ENCODE measurements at places on chromosomes 3 and 15.
A peak's percentile ranks its signal among the peaks of the same experiment; 100 is the strongest.

GRCh38 chr3:123457841-123458240, 9.0 kb upstream of the ADCY5 start:
- DNase-seq, result no peak

DNA sequence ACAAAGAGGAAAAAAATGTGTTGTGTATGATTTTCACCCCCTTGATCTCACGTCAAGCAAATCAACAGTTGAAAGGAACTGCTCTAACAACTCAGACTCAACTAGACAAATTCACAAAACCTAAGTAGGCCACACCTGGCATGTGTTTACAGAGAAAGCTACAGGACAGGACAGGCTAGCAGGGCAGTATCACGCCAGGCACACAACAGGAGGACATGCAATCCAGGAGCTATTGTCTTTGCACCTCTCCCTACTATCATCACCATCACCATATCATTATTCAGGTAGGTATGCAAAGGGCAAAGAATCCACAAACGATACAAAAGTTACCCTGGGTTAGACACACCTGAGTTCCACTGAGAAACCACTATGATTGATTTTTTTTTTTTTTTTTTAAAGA, 86.4 kb downstream of the TBL1XR1 start:
- DNase-seq, result no peak

DNA sequence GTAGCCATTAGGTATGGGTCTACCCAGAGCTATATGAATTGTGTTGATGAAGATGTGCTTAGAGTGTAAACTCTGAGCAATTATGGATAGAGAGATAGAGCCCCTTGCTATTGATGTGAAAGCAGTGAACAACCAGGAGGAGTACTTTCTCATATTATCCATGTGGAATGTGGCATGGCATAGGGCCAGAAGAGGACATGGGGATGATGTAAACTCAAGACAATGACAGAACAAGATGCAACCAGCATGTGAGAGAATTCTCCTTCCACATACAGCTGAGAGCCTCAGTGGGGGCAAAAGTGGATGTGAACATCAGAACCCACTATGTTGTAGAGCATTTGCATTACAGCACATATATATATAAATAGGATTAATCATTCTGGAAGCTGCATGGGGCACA, 36.4 kb upstream of the BNC1 start:
- DNase-seq, result no peak

- DNase-seq, result no peak
Observed at GRCh38 chr3:171195686-171196085, 169.2 kb upstream of the SLC2A2 start.

DNA sequence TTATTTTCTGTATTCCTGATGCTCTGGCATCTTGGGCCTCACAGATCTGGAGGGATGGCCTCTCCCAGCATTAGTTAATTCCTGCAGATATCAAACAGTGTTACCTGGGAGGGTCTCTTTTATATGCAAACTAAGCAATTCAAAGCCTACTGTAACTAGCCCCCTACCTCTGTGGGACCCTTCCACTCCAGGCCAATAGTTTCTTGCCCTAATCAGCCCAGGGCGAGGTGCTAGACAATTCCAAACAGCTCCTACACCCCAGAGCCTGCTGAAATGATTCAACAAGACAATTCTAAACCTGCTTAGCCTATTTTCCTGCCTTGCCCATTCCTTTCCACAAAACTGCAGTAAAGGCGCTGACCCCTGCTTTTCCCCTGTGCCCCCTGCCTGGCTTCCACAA, 106.6 kb upstream of the IGSF10 start:
- no peak for DNase-seq

DNA sequence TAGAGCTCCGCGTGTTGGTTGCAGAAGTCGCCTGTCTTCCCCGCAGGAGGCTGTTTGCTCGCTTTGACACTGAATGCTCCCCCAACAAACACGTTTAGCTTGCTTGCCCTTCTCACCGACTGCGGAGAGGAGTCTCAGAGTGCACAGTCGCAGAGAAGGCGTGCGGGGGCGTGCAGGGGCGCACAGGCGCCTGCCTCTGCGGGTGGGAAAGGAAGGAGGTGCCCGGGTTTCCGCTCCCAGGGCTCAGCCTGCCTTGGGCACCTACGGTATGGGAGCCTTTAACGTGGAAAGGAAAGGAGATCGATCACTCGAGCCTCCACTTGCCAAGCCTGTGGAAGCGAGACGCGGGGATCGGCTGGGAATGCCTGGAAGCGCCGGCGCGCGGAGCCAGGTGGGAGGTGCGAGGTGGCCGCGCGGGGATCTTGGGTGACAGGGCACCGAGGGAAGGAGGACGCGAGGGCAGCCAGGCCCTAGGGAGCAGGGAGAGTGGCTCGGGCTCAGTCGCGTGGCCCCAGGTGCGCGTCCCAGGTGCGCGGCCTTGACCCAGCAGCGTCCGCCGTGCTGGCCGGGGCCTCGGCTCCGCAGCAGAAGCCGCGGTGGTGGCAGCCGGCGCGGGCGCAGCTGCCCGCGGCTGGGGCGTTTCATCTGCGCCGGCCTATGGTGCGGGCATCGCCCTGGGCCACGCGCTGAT, at the start of gene FAN1:
TSS of gene FAN1 (plus strand) at position 419 of the 691 bp plus-strand sequence. CDS start 749 bp downstream, outside the sequence.
- peak; percentile 43 for DNase-seq

- DNase-seq, result no peak
Observed at GRCh38 chr3:29335438-29335837, 54.6 kb downstream of the RBMS3 start.

- no peak for DNase-seq
Observed at GRCh38 chr3:94822298-94822697, 759.4 kb downstream of the NSUN3 start.

GRCh38 chr3:42080453-42080872, 10.7 kb upstream of the TRAK1 start:
- no peak for DNase-seq

DNA sequence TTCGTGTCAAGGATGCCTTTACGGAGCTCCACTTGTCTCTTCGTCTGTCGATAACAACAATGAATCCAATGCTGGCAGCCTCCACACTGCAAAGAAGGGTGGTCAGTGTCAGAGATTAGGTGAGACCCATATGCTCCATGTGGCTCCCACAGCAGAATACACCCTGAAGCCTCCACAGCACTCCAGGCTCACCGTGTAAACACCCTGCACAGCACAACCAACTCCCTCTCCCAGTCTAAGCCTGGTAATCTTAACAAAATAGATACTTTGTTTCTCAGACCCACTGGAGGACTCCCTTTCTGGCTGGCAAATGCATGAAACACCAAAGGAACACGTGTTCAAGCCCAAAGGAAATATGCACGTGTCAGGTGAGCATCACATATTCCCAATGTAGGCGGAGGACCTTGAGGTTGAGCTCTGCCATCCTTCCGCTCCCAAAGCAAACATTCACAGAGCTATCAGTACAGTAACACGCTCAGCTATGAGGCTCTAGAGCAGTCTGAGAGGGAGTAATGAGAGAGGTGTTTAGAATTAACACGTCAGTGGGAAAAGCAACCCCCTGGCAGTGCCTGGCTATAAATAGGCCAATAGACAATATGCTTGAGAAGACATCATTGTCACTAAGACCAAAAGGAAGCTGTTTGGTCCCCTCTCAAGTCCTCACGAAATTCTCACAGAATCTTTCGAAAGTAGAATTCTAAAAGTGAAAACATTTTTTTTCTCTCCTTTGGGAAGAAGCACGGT, 86.7 kb downstream of the MCF2L2 start:
- DNase-seq, result no peak

DNA sequence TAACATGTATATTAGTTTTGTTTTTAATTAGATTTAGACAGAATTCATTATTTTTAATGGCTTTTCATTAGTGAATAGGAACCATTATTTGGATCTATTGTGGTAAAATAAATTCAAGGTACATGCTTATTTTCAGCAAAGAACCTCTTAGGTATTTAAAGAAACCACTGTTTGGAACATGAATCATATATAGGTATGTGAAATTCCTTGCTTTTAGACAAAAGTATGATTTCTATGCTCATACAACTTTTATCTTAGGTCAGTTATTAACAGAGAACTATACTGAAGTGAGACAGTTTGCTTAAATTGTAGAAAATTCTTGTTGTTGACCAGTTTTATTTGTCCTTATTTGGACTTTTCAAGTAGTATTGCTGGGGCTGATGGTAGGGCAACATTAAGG, 389.9 kb downstream of the FEZF2 start:
- DNase-seq, result no peak

DNA sequence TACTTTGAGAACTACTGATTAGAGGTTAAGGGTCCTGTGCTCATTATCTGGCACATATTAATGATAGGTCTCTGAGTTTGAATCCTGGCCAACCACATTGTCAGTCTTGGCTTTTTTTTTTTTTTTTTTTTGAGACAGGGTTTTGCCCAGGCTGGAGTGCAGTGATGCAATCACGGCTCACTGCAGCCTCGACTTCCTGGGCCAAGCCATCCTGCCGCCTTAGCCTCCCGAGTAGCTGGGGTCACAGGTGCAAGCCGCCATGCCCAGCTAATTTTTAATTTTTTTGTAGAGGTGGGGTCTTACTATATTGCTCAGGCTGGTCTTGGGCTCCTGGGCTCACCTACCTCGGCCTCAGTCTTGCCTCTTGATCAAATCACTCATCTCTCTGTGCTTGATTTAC, 547 bp upstream of the PCCB start:
- DNase-seq, result no peak

DNA sequence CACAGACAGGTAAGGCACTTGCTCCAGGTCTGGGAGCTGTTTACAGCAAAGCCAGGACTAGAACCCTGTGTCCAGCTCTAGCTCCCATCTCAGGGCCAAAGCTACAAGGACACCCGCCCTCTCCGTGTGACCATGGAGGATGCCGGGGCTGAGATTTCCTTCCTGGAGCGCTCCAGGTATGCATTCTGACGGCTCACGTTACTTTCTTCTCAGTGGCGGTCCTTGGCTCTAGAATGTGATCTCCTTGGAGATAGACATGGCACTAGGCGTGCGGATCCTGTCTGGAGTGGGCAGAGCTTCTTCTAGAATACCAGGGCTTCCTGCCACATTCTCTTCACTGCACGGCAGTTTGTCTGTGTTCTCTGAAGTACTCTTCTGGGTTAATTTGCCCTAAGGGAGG, 185.7 kb downstream of the OPA1 start:
- no peak for DNase-seq

DNA sequence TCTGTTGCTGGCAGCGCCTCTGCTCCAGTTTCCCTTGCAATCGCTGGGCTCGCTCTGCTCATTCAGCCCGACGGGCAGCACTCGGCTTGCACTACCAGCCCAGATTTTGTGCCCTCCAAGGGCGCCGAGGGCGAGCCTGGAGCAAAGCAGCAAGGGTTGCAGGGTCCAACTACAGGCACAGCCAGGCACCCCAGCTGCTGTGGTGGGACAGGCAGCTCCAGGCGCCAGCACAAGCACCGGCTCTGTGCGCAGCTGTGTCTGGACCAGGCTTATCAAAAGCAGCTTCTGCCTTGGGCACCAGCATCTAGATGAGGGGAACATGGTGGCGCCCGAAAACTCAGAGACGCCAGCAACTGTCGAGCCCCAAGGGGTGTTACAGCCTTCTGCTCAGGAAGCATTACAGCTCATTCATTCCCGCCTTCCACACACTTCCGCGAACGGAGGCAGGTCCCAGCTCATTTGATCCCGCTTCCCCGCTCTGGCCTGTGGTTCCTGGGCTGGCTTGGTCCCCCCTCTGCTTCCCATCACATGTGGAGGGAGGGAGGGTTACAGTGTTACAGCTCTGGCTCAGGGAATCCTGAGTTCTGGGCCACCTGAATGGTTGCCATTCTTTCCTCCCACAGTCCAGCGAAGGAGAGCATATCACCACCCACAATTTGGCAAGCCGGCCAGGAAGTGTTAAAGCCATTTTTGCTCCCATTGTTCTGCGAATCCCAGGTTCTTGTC, 409.9 kb upstream of the ALCAM start:
- DNase-seq, result no peak

Measured in activated CD4-positive, CD25-positive, alpha-beta regulatory T cell treated with anti-CD3 and anti-CD28 coated beads, Interleukin-2, amount 50 U/mL, for 16 hours (primary cell).